ENCODE measurements at places on chromosomes 6 and 20.

- no peak overlapping the region for H3K4me3 ChIP-seq
- no peaks in the 10 kb centered on the region for H3K4me1 ChIP-seq
- no peak for DNase-seq
- peaks cover 52% of the 10 kb centered on the region for H3K27me3 ChIP-seq
- H3K27ac ChIP-seq, result no peak overlapping the region
Measured at GRCh38 chr6:110053395-110054240, 75.5 kb downstream of the GPR6 start.

- H3K4me1 ChIP-seq, result peaks cover 26% of the 10 kb centered on the region
- peaks cover 12% of the 10 kb centered on the region for H3K36me3 ChIP-seq
- peak overlapping the region; percentile 100 for H3K27ac ChIP-seq
Measured at GRCh38 chr6:5259428-5259827, 1.3 kb downstream of the LYRM4 start.

- peaks cover 50% of the 10 kb centered on the region for H3K4me1 ChIP-seq
- no peak for DNase-seq
- peaks cover 2% of the 10 kb centered on the region for H3K36me3 ChIP-seq
Measured at GRCh38 chr20:32560989-32561830, 23.9 kb downstream of the NOL4L start.

DNA sequence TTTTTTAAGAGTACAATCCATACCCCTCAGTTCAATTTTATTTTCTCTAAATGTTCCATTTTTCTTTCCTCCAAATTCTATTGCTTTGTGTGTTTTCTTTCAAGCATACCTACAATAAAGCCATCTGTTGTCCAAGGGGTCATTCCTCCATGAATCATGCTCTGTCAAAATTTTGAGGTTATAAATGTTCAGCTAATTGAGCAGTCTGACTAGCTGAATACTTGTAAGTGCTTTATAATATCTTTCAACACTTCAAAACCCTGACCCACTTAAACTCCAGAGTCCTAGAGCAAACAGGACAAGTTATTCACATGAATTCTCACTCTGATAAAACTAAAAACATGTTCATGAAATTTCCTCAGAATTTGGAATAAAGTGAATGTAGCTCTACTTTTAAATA, 33.4 kb upstream of the EYA4 start:
- no peak overlapping the region for H3K27ac ChIP-seq
- no peaks in the 10 kb centered on the region for H3K36me3 ChIP-seq
- H3K4me1 ChIP-seq, result no peaks in the 10 kb centered on the region
- H3K4me3 ChIP-seq, result no peak overlapping the region

GRCh38 chr20:5967469-5967868, 17.0 kb downstream of the MCM8 start:
- H3K4me1 ChIP-seq, result peaks cover 5% of the 10 kb centered on the region
- no peak overlapping the region for H3K4me3 ChIP-seq
- DNase-seq, result no peak

- no peaks in the 10 kb centered on the region for H3K4me1 ChIP-seq
- H3K27me3 ChIP-seq, result no peaks in the 10 kb centered on the region
Measured at GRCh38 chr6:156256161-156256560, 521.0 kb upstream of the ARID1B start.

DNA sequence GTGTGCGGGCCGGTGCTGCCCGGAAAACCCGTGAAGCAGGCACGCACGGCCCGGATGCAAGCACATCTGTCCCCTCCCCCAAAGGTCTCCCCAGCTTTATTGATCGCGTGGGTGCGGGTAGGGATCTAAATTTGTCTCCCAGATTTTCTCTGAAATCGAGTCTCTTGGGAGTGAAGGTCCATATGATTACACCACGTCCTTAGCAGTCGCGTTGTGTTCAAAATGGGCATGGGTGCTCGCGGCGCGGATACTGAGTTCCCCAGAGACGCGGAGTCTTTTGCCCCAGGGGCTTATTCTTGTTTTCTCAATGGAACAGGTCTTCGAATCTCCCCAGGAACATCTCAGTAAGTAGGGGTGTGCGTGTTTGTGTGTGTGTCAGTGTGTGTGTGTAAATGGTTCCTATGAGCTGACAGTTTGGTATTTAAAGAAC, 2.8 kb upstream of the ZNF292 start:
- no peak for DNase-seq
- peaks cover 45% of the 10 kb centered on the region for H3K4me1 ChIP-seq
- peak overlapping the region; percentile 75 for H3K27ac ChIP-seq
- no peaks in the 10 kb centered on the region for H3K27me3 ChIP-seq
- H3K36me3 ChIP-seq, result peaks cover 20% of the 10 kb centered on the region
- H3K4me3 ChIP-seq, result peak overlapping the region; percentile 66

- H3K27ac ChIP-seq, result no peak overlapping the region
- no peak overlapping the region for H3K4me3 ChIP-seq
- H3K27me3 ChIP-seq, result no peaks in the 10 kb centered on the region
- H3K4me1 ChIP-seq, result peaks cover 30% of the 10 kb centered on the region
Measured at GRCh38 chr6:144594585-144594984, 309.4 kb downstream of the UTRN start.

DNA sequence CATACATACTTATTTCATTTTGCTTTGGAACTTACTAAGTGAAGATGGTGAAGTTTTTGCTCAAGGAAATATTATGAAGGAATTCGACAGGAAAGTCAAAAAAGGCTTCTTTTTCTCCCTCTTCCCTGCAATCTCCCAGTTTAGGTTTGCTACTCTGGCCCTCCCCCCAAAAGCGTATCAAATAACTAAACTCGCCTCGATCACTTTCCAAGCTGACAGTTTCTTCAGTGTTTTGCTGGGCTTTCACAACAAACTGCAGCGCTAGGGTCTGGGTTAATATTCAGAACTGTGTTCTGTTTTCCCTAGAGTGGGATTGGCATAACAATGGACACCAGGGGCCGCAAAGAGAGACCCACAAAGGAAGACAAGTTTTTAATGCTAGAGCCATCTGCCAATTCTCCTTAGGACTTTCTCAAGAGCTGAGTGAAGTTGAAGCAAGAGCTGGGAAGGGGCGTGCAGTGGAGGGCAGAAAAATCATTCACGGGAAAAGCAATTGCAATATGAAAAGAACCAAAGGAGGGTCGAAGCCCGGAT, 57.8 kb downstream of the ATP9A start:
- H3K27me3 ChIP-seq, result no peaks in the 10 kb centered on the region
- H3K27ac ChIP-seq, result no peak overlapping the region
- no peaks in the 10 kb centered on the region for H3K36me3 ChIP-seq
- peaks cover 4% of the 10 kb centered on the region for H3K4me1 ChIP-seq

DNA sequence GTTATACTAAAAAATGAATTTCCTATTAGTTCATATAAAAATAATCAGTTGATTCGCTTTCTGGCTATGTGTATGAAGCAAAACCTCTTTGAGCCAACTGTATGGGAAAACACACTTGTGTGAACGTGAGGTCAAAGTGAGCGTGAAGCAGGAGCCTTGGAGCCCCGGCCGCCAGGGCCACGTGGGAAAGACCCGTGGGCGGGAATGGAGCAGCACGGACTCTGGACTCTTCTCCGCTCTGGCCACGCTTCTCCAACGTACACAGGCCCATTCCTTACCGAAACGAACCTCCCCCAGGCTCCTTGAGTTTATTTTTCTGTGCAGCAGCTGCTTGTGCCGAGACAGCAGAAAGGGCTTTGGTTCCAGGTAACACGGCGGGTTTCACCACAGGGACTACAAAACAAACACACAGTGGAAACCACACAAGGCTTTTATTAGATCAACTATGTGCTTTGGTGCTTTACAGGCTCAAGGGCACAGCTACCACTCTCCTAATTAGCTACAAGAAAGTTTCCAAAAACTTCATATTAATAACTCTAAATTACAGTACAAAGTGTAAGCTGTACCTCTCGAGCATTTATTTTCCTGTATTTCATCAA, 62.7 kb downstream of the TAF4 start:
- H3K4me3 ChIP-seq, result no peak overlapping the region
- H3K27ac ChIP-seq, result no peak overlapping the region
- H3K36me3 ChIP-seq, result peaks cover 30% of the 10 kb centered on the region
- DNase-seq, result no peak
- no peaks in the 10 kb centered on the region for H3K27me3 ChIP-seq

- no peak overlapping the region for H3K27ac ChIP-seq
- no peaks in the 10 kb centered on the region for H3K4me1 ChIP-seq
- DNase-seq, result no peak
- H3K36me3 ChIP-seq, result peaks cover 1% of the 10 kb centered on the region
- H3K4me3 ChIP-seq, result no peak overlapping the region
- no peaks in the 10 kb centered on the region for H3K27me3 ChIP-seq
Measured at GRCh38 chr20:60424267-60424902, 466.2 kb downstream of the CDH26 start.

DNA sequence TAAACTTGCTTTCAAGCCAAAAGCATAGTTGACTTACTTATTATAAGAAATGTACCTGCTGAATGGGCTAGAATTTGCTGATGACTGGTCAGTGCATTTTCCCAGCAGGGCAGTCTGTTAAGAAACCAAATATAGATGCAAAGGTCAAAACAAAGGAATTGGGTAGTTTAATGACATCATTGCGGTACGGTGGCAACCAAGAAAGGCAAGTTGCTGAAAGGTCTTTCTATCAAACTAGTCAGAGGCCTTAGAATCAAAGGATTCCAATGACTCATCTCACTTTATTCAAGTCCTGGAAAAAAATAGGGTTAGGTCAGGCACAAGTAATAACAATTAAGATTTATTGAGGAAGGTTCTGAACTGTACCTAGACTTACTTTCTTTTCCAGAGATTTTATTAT, 76.4 kb downstream of the KIZ start:
- H3K4me3 ChIP-seq, result no peak overlapping the region
- no peaks in the 10 kb centered on the region for H3K27me3 ChIP-seq
- H3K27ac ChIP-seq, result no peak overlapping the region
- H3K36me3 ChIP-seq, result peaks cover 5% of the 10 kb centered on the region

DNA sequence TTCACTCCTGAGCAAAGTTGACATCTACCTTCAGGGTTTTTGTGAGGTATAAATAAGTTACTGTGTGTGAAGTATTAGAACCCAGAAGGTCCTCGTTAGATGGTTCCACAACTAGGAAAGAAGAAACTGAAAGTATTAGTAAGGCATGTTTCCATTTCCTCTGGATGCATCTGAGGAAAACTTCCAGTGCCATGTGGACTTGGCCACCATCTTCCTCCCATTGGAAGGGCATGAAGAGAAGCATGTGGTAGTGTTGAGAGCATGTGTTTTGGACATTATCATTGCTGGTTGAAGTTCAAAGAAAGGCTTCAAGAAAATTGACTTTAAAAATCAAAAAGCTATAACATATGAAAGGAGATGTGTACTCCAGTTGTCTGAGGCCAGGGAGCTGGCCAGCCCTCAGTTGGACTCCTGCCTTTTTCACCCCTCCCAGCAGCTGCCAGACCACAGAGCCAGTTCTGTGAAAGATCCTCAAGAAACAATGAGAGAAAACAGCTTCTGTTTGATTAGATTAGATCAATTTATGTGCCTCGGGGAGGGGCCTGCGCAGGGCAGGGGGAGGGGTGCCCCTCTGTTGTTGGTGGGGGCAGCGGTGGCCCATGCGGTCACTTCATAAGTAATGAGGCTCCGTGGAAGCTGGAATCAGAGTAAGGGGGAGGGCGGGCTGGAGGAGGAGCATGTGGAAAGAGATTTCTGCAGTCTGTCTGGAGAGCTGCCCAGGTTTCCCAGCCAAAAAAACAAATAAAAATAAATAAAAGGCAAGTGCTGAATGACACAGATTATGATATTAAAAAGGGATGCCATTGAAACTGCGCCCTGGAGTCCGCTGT, 154.0 kb downstream of the JARID2 start:
- H3K27me3 ChIP-seq, result no peaks in the 10 kb centered on the region
- peaks cover 1% of the 10 kb centered on the region for H3K36me3 ChIP-seq
- DNase-seq, result no peak
- H3K4me1 ChIP-seq, result peaks cover 61% of the 10 kb centered on the region
- H3K27ac ChIP-seq, result peak overlapping the region; percentile 38

DNA sequence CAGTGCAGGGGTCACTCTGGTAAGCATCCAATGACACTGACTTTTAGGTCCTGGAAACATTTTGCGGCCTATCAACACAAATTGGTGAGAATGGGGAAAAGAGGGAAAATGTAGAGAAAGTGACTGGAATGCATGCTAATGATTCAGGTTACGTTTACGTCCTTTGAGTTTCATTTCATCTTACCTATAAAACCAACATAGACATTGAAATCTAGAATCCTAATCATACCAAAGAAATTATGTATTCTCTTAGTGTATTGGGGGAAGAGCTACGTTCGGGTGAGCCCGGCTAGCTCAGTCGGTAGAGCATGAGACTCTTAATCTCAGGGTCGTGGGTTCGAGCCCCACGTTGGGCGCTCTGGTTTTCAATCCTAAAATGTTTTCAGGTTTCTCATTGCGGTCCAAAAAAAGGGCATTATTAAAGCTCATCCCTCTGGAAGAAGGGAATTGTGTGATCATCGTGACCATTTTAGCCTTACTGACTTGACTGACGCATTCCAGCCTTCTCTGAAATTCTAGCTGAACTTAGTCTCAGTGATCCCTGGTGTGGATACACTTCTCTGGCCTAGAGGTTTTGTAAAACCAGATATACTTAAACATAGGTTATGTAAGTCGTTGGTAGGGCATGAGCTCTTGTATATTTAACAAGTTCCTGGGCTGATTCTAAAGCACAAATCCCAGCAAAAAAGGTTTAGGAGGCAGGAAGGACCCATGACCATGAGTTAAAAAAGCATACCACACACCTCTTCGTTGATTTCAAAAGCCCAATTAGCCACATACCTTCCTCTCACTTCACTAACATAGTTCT, 18.3 kb downstream of the HMGN4 start:
- peaks cover 14% of the 10 kb centered on the region for H3K36me3 ChIP-seq
- no peak overlapping the region for H3K4me3 ChIP-seq
- H3K27me3 ChIP-seq, result no peaks in the 10 kb centered on the region
- H3K27ac ChIP-seq, result no peak overlapping the region
- peak; percentile 32 for DNase-seq

- no peak for DNase-seq
- no peak overlapping the region for H3K4me3 ChIP-seq
- no peak overlapping the region for H3K27ac ChIP-seq
Measured at GRCh38 chr20:18904624-18905023, 91.0 kb downstream of the SCP2D1 start.

- peak overlapping the region; percentile 90 for H3K27ac ChIP-seq
- no peak for DNase-seq
- no peaks in the 10 kb centered on the region for H3K27me3 ChIP-seq
- peak overlapping the region; percentile 72 for H3K4me3 ChIP-seq
- H3K36me3 ChIP-seq, result no peaks in the 10 kb centered on the region
Measured at GRCh38 chr20:53828682-53829254, 235.1 kb upstream of the ZNF217 start.

Measured in central memory CD8-positive, alpha-beta T cell (primary cell).